Left lobe of liver (tissue), 2 donors: ENCODE measurements at places on chromosomes 3 and 15. TPM values are rescaled to one million over a fixed set of nuclear protein-coding genes. Genes with fewer than 3 reads are reported as not detected.

GRCh38 chr3:81823882-81824395, 62.5 kb upstream of the GBE1 start:
- no peak for DNase-seq

- no peak for DNase-seq
Measured at GRCh38 chr3:37467761-37468160, 293.4 kb upstream of the LRRFIP2 start.

- DNase-seq: no peak
Measured at GRCh38 chr3:195705081-195705991, 15.4 kb upstream of the MUC20 start.

DNA sequence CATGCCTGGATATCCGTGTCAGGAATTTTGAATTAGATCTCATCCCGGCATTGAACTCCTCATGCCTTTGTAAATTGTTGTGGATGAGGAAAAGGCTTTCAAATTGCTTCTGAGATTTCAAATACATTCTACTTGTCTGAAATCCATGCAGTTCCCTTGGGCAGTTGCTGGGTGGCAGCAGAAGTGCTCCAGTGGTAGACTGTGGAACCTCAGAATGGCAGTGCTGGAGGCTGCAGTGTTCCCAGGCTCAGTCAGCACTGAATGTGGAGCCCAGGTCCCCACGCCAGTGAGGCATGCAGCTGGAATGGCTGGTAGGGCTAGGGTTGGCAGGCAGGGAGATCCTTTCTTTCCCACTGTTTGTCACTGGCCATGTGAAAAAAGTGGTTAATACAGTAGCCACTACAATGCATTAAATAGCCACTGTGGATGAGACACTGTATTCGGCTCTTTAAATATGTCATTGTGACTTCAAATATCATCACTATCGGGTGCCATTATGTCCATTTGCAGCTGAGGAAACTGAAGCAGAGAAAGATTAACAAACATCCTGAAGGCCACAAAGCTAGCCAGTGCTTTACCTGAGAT, 98.6 kb downstream of the TPRG1 start:
- no peak for DNase-seq

LIPC gene
- total RNA-seq: 202 TPM

DNA sequence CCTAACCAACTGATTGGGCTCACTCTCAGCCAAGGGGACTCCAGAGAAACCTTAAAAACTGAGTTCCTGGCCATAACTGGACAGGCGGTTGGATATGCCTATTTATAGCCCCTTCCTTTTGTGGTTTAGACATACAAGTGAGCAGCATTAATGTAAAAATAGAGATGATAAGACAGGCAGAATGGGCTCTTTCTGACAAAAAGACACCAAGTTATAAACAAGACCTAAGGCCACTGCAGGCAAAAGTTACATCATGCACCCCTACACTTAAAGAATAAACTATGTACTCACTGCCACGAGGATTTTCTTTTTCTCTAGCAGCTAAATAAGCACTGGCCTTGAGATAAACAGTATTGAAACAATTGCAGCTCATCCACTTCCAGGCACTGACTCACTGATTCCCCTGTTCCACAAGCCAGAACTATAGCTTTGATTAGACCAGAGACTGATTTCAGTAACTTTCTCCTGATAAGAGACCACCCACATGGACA, 30.1 kb downstream of the SUCNR1 start:
- DNase-seq: no peak

GRCh38 chr3:136612512-136612911, 139.7 kb downstream of the STAG1 start:
- DNase-seq: no peak

GRCh38 chr15:36501063-36501678, 78.3 kb upstream of the CDIN1 start:
- DNase-seq: no peak

TP63 gene
- total RNA-seq: 0.05 TPM

TEX9 gene
- 0.81 TPM for total RNA-seq

MAP6D1 gene
- 0.65 TPM for total RNA-seq
